ENCODE measurements at places on chromosomes 4 and X.

DNA sequence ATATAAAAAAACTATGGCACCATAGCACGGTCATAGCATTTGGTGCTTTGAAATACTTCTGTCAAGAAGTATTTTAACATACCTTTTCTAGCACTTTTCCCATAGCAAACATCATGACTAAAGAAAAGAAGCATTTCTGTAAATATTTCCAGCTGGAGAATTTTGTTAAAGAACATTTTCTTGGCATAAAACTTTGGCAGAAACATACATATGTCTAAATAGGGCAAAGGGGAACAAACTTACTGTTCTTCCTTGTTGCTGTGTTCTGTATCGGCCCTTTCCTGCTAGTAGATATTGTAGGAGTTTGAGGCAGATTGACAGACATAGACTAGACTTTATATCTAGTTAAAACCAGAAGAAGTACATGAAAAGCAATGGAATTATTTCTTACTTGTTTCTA, 2368.5 kb downstream of the PCDH7 start:
- DNase-seq: no peak

DNA sequence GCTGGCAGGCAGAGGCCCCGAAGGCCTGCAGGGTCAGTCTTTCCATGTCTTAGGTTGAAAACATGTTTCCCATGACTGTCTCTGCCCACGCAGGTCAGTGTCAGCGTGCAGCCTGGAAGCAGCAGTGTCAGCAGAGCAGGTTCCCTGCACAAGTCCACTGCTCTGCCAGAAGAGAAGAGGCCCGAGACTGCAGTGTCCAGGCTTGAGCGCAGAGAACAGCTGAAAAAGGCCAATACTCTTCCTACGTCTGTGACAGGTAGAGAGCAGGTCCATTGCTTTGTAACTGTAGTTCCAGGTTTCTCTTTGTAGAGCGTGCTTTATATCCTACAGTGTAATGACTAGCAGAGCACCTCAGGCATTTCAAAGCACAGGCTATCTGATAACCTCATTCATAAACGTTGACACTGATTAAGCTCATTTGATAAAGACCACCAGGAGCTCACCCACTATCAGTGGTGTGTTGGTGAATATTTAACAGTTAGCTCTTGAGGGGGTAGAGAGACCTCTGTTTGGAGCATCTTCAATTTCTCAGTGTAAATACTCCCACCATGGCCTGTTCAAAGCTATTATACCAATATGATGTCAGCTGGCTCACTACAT, 63.2 kb downstream of the AASDH start:
- DNase-seq: no peak

GRCh38 chr4:134544303-134544770, 342.7 kb upstream of the PABPC4L start:
- DNase-seq: no peak

- DNase-seq: no peak
Observed at GRCh38 chr4:104486716-104487504, 7.8 kb downstream of the CXXC4 start.

- no peak for DNase-seq
Observed at GRCh38 chr4:96471956-96472867, 632.3 kb downstream of the PDHA2 start.

DNA sequence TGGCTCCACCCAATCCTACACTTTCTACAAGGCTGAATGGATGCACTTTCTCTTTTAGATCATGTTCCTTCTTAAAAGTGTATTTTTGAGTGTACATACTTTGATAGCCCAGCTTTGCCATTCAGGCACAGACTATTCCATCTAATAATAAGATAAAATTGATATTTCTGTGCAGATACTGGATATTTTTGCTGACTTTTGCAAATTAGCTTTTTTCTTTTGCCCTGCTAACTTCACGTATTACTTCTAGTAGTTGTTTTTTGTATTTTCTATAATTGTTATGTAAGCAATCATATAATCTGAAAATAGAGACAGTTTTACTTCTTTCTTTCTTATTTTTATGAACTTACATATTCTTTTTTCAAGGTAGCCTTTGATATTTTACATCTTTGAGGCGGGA, 13.5 kb upstream of the GYPA start:
- no peak for DNase-seq

DNA sequence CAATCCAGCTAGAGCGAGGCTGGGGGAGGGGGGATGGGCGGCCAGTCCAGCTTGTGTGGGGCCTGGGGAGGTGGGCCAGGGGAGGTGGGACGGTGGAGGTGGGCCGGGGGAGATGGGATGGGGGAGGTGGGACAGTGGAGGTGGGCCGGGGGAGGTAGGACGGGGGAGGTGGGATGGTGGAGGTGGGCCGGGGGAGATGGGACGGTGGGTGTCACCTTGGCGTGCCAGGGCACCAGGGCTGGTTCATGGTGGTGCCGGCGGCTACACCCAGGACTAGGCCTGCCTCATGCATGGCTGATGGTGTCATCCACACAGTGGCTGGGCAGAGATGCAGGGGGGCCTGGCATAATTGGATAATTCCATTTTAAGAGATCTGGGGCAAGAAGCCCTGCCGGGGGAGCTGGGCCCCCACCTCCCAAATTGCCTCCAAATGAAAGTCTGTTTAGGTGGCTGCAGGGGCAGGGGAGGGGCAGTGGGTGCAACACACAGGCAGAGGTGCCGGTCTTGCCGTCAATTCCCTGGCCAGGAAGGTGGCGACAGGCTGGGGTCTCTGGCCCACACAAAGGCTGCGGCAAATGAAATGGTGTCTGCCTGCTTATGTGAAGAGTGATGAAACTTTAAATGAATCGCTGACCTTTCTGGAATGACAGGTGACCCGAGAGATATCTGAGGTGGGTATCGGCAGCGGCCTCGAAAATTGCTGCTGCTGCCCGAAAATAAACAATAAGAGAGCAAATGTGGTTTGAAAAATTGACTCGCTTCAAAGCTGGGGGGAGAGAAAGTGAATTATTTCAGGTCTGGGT, 82.1 kb downstream of the FAM53A start:
- DNase-seq: no peak
